ENCODE measurements at places on chromosomes 1 and 21. TPM values are rescaled to one million over a fixed set of nuclear protein-coding genes. Genes with fewer than 3 reads are reported as not detected.

DNA sequence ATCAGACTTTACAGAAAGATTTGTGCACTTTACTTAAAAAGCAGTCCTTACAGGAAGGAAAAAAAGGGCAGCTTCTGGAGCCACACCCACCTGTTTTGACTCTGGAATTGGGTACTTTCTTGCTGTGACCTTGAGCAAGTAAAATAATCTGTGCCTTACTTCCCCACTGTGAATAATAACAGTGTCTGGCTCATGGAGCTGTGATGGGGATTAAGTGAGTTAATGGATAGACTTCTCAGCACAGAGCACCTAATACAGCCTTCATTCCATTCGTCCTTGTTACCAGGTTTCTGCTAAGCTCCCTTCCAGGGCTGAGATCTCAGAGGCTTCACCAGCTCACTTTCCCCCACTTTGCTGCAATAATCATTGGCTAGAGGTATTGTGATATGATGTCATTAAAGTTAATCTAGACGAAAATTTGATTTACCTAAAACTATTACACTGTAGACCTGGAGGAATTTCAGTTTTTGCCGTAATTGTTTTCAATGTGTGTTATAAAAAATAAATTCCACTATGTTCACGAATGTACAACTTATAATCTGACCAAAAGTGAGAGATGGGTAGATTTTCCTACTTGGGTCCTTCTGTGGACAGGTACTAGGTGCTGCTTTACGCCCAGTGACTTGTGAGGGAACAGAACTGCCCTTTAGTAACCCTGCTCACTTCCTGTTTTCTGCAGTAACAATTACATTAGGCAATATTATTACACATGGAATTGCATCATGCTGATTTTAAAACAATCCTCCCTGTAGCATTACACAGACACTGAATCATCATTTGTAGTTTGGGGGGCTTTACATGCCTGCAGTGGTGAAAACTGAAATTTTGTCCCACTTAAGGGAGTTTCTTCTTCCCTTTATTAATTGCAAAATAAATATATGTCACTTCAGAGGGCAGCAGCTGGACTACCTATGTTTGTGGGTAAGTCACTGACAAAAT, 19.7 kb upstream of the ABCG1 start:
- DNase-seq = no peak

- no peak for DNase-seq
Observed at GRCh38 chr1:114154963-114155322, 1.3 kb upstream of the SYT6 start.

DNA sequence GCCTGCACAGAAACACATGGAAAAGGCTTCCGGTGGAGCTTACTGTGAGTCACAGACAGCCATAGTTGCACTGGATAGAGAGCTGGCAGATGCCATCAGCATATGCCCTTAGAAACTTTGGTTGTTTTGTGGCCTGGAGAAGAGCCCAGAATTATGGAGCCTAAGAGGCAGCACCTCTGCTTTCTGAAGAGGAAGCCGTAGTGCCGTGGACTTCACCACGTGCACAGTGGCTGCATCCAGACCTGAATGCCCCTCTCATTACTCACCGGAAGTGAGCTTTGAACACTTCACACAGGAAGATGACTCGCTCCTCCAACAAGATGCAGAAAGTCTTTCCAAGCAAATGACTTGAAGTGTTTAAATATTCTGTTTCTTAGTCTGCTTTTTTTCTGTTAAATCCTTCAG, 28.4 kb downstream of the JUN start:
- peak; percentile 28 for DNase-seq

GRCh38 chr1:89802841-89803240, 18.0 kb upstream of the LRRC8D start:
- no peak for DNase-seq

- DNase-seq = no peak
Observed at GRCh38 chr1:173330149-173330951, 123.2 kb upstream of the TNFSF4 start.

- no peak for DNase-seq
Observed at GRCh38 chr1:236515443-236515958, 8.3 kb upstream of the LGALS8 start.

- DNase-seq = no peak
Observed at GRCh38 chr21:34881839-34882371, 167.2 kb downstream of the RUNX1 start.

DNA sequence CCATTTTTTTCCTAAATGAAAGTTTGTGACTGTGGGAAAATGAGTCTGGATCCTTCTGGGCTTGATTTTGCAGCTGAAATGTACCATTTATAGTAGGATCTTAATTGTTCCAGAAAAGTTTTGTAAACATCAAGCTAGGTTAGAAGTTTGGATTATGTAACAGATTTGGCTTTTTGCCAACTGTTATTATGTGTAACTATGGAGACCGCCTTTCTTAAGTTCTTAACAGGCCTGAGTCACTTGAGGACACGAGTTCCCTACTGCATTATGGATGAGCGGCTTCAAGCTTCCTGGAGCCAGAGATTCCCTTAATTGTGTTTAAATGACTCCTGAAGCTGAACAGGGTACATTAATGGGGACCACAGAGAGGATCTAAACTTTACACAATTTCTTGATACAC, 22.2 kb downstream of the SLC25A33 start:
- DNase-seq = no peak

DNA sequence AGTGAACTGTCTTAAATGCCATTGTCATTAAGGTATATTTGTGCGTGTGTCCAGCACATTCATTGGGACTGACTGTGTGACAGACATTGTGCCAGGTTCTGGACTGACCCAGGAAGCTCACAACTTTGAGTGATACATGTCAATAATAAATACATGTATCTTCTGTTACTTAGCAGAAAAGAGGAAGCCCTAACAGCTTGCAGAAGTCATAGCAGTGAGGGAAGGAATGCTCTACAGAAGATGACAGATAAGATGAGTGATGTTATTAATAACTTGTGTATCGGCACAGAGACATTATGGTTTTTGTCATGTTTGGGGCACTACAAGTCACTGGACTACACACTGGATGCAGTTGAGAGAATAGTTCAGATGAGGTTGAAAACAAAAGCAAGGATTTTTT, 1.2 kb upstream of the SRSF11 start:
- no peak for DNase-seq

GRCh38 chr1:77484926-77485325, 197.5 kb downstream of the ZZZ3 start:
- no peak for DNase-seq

GRCh38 chr1:50959303-50959912, 659 bp downstream of the FAF1 start:
- no peak for DNase-seq

DNA sequence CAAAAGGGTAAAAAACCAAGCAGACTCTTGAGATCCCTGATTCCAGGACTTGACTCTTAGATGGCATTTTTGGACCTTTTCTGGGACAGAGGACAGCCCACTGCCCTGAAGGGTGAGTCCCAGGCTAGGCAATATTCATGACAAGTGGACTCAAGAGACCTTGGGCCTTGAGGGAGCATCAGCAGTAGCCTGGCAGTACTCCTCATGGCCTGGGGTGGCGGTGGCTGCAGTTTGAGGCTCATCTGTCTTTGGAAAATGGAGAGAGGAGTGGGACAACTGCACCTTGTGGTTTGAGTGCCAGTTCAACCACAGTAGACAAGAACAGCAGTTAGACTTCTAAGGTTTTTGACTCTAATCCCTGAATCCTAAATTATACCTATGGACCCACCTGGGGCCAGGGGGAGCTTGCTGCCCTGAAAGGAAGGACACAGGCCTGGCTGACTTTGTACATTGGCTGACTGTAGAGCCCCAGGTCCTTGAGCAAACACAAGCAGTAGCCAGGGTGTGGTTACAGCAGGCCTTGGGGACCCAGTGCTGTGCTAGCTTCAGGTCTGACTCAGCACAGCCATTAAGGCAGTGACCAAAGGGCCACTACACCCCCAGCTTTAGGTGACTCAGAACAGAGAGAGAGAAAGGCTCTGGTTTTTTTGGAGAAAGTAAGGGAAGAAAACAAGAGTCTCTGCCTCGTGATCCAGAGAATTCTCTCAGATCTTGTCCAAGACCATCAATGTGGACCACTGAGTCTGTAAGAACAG, 1023.2 kb downstream of the KCNT2 start:
- DNase-seq = no peak

DNA sequence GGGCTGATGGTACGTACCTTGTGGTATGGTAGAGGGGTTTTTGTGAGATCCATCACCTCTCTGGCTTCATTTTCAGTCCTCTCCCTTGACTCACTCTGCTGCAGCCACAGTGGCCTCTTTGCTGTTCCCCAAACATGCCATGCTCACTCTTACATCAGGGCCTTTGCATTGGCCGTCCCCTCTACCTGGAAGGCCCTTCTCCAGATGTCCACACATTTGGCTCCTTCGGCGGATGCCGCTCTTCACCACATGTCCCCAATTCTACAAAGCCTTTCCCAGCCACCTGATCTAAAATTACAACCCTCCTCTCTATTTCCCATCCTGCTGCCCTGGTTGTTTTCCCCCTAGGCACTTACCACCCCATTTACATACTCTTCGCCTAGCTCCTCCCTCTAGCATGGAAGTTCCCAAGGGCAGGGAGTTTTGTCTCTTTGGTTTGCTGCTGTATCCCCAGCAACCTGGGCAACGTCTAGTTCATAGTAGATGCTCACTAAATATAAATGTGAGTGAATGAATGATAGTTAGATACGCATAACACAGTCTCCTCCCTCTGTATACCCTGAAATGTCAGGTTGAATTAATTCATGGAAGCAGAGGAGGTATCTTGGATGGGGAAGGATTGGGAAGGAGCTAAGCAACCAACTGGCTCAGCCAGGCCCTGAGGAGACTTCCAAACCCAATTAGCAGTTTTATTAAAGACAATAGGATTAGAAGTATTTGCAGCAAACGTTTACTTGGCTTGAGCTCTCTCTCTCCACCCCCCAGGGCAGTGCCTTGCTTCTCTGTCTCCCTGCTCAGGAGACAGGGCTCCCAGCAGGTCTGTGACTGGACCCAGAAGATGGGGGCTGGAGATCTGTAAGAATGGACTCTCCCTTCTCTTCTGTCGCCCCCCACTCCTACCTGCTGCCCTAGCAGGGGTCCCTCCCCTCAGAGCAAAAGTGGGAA, 264.2 kb downstream of the GRIK3 start:
- no peak for DNase-seq

The MYBPHL gene
- 0.22 TPM for total RNA-seq

The SVBP gene
- 10.9 TPM for total RNA-seq

The BARHL2 gene
- total RNA-seq = not detected

The OR2L3 gene
- total RNA-seq = not detected

The ATF6 gene
- total RNA-seq = 13.0 TPM

The HFM1 gene
- 1.7 TPM for total RNA-seq

The BSND gene
- total RNA-seq = not detected

Data from left ventricle myocardium inferior (tissue), 1 donor.